ENCODE measurements at places on chromosomes 12 and 14.
A peak's percentile ranks its signal among the peaks of the same experiment; 100 is the strongest.

DNA sequence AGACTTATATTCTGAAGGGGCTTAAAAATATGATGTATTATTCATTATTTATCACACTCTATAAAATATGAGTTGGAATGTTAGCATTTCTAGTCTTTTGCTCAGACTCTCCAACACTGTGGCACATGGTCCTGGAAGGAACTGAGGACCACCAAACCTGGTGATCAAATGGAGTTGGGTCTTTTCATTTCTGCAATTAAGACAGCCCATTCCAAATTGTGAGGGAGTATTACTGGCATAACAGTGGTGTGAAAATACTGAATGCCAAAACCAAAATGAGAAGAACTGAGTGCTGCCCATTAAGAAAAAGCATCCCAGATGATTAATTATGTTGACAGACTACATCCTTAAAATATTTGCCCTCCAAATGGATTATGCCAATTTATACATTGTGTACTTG lies 90.8 kb downstream of the NPAS3 start:
- DNase-seq: no peak

GRCh38 chr12:117744418-117744817 lies 224.4 kb downstream of the KSR2 start:
- DNase-seq: no peak

DNA sequence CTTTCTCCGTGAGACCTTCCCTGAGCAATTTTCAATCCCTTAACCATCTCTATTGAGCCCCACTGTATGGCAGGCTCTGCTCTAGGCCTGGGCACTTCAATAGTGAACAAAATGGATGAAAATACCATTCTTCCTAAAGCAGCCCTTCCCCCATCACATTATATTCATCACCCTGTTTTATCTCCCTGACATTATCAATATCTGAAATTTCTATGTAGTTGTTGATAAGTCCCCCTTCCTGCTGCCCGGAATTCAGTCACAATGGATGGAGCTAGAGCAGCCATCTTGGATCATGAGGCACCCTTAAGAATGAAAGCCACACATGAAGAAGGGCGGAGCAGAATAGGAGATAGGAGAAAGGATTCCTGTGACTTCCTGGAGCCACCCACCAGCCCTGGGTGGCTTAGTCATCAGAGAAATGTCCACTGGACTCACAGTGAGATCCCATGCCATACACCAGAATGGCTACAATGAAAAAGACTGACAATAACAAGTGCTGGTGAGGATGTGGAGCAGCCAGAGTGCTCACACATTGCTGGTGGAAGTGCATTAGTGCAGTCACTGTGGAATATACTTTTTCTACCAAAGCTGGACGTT lies 33.9 kb downstream of the SCARB1 start:
- DNase-seq: no peak

- DNase-seq: no peak
These were observed 129.8 kb downstream of the TMX1 start for GRCh38 chr14:51369814-51370213.

- no peak for DNase-seq
These were observed 15.9 kb upstream of the LRRK2 start for GRCh38 chr12:40208707-40209446.

DNA sequence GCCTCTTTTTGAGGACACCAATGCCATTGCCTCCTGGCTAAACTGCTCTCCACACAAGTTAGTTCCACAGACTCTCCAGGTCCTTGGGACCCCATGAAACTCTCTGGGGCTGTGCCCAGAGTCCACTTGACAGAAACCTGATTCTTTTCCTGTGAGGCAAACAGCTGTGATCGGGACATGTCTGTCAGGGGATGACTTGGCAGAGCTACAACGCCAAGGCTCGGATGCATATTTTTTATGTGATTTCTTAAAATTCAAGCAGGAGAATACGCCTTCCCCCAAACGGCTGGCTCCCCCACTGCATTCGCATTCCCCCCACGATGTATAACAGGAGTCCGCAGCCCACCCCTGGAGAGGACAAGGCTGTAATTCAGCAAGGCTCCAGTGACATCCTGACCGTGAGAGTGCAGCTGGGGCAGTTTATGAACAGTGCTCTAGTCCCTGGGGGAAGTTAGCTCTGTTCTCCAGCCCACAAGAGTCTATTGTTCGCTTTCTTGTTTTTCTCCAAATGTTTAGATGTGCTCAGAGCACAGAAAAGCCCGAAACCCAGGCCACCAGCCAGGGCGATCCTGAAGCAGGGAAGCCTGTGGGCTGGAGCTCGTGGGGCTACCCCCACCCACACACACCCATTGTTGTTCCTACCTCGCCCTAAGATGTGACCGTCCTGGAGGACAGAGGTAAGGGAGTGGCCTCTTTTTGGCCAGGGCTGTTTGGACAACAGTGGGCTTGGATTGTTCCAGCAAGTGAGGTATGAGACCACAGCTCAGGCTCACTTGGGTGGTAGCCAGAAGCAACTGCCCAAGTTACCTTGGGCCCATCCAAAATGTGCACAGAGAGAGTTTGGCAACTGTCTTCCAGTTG lies 159.5 kb downstream of the ZFP36L1 start:
- DNase-seq: peak; percentile 10

GRCh38 chr12:58148405-58148804 lies 207.0 kb downstream of the ATP23 start:
- DNase-seq: no peak

- no peak for DNase-seq
These were observed 1120.5 kb upstream of the FLRT2 start for GRCh38 chr14:84409435-84409834.

DNA sequence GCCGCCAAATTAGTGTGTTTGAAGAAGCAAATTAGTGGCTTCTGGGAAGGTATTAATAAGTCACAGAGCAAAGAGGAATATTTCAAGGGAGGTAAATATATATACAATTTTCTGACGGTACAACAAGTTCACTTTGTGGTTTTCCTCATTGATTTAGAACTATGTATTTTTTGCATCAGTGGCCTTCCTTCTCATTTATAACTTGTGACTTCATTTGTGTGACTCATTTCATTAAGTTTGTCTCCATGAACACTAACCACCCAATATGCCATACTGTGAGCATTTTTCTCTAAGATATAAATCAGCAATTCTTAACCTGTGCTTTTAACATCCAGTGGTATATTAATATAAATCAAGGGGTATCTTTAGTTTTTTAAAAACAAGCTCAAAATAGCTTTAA lies 29.3 kb upstream of the ARHGAP5 start:
- DNase-seq: no peak

All from mucosa of gallbladder (tissue), 1 donor.